Left lobe of liver (tissue), 2 donors: ENCODE measurements at places on chromosomes 7 and 10. TPM values are rescaled to one million over a fixed set of nuclear protein-coding genes. Genes with fewer than 3 reads are reported as not detected.

DNA sequence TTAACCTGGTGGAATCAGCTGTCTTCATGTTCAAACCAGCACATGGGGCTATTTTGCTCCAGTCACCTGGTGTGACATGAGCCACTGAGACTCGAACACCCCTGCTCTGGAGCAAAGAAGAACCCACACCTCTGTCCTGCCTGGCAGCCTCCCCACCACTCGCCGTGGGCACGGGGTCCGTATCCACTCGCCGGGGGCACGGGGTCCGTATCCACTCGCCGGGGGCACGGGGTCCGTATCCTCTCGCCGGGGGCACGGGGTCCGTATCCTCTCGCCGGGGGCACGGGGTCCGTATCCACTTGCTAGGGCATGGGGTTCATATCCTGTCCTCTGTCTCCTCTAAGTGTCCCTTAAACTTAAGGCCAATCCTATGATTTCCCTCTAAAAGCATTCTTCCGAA lies 558.7 kb downstream of the PTPRN2 start:
- no peak for DNase-seq

DNA sequence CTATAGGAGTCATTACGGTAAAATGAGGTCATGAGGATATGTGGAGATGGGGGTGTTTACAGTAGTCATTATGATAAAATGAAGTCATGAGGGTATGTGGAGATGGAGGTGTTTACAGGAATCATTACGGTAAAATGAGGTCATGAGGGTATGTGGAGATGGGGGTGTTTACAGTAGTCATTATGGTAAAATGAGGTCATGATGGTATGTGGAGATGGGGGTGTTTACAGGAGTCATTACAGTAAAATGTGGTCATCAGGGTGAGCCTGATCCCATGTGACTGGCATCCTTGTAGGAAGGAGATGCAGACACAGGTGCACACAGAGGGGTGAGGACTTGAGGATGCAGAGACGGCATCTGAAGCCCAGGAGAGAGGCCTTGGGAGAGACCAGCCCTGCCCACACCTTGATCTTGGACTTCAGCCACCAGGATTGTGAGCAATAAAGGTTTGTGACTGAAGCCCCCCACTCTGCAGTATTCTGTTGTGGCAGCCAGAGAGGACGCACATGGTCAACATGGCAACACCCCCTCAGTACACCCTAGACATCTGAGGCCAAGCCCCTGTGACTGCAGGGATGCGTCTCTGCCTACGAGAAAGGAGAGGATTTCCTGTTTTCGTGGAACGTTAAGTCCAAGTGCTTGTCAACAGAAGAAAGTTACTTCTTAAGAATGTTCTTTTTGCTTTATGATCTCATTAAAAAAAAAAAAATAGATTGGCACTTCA lies 544.4 kb downstream of the DNAJB6 start:
- DNase-seq: no peak

DNA sequence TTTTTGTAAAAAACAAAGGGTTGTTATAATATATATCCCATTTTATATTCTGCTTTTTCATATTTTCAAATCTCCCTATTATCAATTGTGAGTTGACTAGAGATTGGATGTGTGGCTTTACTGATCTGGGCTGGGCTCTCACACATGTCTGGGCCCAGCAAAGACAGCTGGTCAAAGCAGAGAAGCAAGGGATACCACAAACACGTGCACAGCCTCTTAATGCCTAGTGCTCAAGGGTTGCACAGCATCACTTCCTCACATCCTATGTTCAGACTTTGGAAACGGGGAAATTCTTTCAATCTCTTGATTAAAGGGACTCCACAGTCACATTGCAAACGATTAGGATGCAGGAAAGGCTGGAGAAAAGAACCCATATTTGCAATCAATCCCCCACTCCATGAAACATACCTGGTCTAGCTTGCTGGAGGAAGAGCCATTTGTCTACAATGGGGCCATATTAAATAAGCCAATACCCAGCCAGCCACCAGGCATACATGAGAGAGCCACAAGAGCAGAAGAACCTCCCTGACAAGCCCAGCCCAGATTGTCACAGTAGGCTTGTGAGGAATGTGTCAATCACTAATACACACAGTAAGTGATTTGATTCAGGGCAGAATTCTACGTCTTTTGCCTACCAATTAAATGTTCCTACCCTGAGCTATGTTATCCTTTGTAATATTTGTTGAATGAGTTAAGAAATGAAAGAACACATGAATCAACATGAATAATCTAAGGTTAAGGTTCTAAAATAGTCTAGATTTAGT lies 431.2 kb downstream of the TNS3 start:
- no peak for DNase-seq

- peak; percentile 71 for DNase-seq
Measured at GRCh38 chr7:66140924-66141323, 26.3 kb downstream of the CRCP start.

GRCh38 chr7:146115851-146116520 lies 615 bp upstream of the CNTNAP2 start:
- no peak for DNase-seq

DNA sequence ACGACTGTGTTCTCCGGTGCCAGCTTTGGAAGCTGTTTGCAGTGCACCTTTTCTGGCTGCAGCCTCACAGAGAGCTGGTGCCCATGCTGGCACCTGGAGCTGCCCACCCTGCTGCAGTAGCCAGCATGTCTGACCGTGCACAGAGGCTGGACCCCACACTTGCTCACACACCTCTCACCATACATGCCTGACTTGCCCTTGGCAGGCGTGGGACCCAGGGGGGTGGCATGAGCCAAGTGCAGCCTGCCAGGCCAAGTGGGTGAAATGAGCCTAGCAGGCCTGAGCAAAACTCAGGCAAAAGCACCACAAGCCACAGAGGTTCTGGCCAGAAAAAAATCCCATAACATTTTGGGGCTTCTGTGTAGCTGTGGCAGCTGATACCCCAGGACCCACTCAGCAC lies 258.8 kb downstream of the XPNPEP1 start:
- no peak for DNase-seq

GRCh38 chr10:35452171-35452570 lies 115.9 kb downstream of the CCNY start:
- DNase-seq: no peak

GRCh38 chr7:153476166-153476565 lies 576.0 kb upstream of the DPP6 start:
- DNase-seq: no peak

- DNase-seq: no peak
Measured at GRCh38 chr7:18829858-18830285, 287.6 kb downstream of the TWIST1 start.

- DNase-seq: no peak
Measured at GRCh38 chr7:132296820-132297219, 279.4 kb downstream of the PLXNA4 start.

GRCh38 chr7:70595755-70596597 lies 536.0 kb upstream of the GALNT17 start:
- DNase-seq: peak; percentile 63

The NODAL gene
- not detected for total RNA-seq

The MNX1 gene
- not detected for total RNA-seq

The MORN4 gene
- 0.81 TPM for total RNA-seq

The SVIL gene
- total RNA-seq: 16.2 TPM

The ZC3HAV1L gene
- 0.93 TPM for total RNA-seq

The CALML5 gene
- not detected for total RNA-seq

The GNGT1 gene
- not detected for total RNA-seq

The CHST3 gene
- 1.3 TPM for total RNA-seq

The AKR1C2 gene
- 1,010 TPM for total RNA-seq

The CCDC3 gene
- 5.3 TPM for total RNA-seq

The FFAR4 gene
- 0.25 TPM for total RNA-seq
